ENCODE measurements at places on chromosomes 11 and 22. TPM values are rescaled to one million over a fixed set of nuclear protein-coding genes. Genes with fewer than 3 reads are reported as not detected.

GRCh38 chr11:16809886-16810668 lies 71.6 kb downstream of the C11orf58 start:
- no peak for DNase-seq
- H3K4me1 ChIP-seq: peaks cover 47% of the 10 kb centered on the region
- no peak overlapping the region for H3K4me3 ChIP-seq
- H3K36me3 ChIP-seq: peaks cover 16% of the 10 kb centered on the region
- peak overlapping the region; percentile 40 for H3K27ac ChIP-seq
- H3K27me3 ChIP-seq: no peaks in the 10 kb centered on the region

DNA sequence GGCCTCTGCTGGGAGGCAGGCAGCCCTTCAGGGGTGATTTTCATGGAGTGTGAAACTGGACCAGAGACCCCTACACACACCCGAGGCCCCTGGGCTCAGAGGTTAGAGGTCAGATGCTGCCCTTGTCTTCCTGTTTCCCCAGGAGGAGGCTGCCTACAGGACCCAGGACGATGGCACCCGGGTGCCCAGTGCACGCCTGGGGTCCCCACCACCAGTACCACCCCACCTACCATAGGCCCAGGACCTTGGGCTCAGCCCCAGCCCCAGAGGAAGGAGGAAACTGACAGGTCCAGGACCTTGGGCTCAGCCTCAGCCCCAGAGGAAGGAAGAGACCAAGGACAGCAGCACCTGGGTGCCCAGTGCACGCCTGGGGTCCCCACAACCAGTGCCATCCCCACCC lies 79.2 kb downstream of the BRD1 start:
- DNase-seq: no peak
- no peak overlapping the region for H3K27ac ChIP-seq
- no peaks in the 10 kb centered on the region for H3K27me3 ChIP-seq
- H3K36me3 ChIP-seq: no peaks in the 10 kb centered on the region

FGF4 gene
- total RNA-seq: not detected

DNA sequence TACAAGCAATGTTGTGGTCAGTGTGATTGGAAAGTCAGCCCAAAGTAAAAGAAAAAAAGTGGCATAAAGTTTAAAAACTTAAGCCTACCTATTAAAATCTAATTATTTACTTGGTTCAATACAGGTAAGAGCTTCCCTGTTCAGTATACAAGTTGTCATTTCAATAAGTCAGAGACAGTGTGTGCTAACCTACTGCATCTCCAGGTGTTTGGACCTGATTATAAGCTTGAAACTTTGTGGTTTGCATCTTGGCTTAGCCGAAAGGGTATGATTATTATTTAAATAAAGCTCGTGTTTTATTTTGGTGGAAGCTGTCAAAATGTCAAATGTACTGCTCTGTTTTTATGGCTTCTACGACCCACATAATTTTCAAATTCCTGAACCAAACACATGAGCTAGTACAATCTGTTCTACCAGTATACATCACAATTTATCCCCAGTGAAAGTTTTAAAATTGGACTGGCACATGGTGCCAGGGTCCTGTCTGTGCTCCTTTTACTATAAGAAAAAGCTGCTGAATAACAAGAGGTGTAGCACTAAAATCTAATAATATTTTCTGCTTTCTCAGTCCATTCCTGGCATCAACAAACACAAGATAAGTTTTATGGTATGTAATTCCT lies 103.9 kb upstream of the ANO3 start:
- no peak overlapping the region for H3K27ac ChIP-seq
- H3K36me3 ChIP-seq: no peaks in the 10 kb centered on the region
- DNase-seq: no peak
- no peak overlapping the region for H3K4me3 ChIP-seq
- H3K27me3 ChIP-seq: no peaks in the 10 kb centered on the region
- no peaks in the 10 kb centered on the region for H3K4me1 ChIP-seq

CNGA4 gene
- total RNA-seq: 0.39 TPM

- H3K36me3 ChIP-seq: no peaks in the 10 kb centered on the region
- H3K4me3 ChIP-seq: no peak overlapping the region
- no peak overlapping the region for H3K27ac ChIP-seq
- peaks cover 2% of the 10 kb centered on the region for H3K27me3 ChIP-seq
- DNase-seq: no peak
Observed at GRCh38 chr22:19645391-19645790, 68.9 kb upstream of the SEPTIN5 start.

DNA sequence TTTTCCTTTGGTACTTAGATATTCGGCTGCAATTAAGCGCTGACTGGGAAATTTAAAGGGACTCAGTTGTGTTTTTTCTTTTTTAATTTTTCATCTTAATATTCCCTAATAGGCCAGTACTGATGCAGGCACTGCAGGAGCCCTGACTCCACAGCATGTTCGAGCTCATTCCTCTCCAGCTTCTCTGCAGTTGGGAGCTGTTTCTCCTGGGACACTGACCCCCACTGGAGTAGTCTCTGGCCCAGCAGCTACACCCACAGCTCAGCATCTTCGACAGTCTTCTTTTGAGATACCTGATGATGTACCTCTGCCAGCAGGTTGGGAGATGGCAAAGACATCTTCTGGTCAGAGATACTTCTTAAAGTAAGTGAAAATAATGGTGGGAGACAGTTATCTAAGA lies 3.8 kb downstream of the YAP1 start:
- H3K27ac ChIP-seq: no peak overlapping the region
- peaks cover 16% of the 10 kb centered on the region for H3K4me1 ChIP-seq
- H3K36me3 ChIP-seq: no peaks in the 10 kb centered on the region

- no peaks in the 10 kb centered on the region for H3K27me3 ChIP-seq
- DNase-seq: peak; percentile 38
- H3K4me1 ChIP-seq: peaks cover 55% of the 10 kb centered on the region
- H3K27ac ChIP-seq: no peak overlapping the region
- H3K4me3 ChIP-seq: no peak overlapping the region
- H3K36me3 ChIP-seq: peaks cover 55% of the 10 kb centered on the region
Observed at GRCh38 chr11:64119700-64120099, 46.2 kb downstream of the MACROD1 start.

DNA sequence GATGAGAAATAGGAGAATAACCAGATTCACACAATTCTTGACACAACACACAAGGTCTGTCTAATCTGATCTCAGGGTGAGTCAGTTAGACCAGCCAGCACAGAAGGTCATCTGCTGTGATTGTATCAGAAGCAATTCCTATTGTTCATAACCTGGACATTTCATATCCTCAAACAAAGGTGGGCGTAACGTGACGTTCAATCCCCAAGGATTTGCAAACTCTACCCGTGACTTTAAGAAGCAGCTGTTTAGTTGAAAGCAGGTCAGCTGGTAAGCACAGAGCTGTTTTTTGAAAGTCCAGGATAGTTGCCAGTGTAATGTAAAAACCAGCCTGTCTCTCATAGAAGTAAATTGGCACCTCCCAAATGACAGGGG lies 385.1 kb downstream of the DCDC1 start:
- no peak overlapping the region for H3K27ac ChIP-seq
- H3K4me3 ChIP-seq: no peak overlapping the region
- H3K27me3 ChIP-seq: no peaks in the 10 kb centered on the region
- no peaks in the 10 kb centered on the region for H3K4me1 ChIP-seq
- H3K36me3 ChIP-seq: no peaks in the 10 kb centered on the region
- no peak for DNase-seq

- H3K4me1 ChIP-seq: peaks cover 33% of the 10 kb centered on the region
- H3K36me3 ChIP-seq: no peaks in the 10 kb centered on the region
- no peaks in the 10 kb centered on the region for H3K27me3 ChIP-seq
- H3K27ac ChIP-seq: no peak overlapping the region
- no peak overlapping the region for H3K4me3 ChIP-seq
Observed at GRCh38 chr22:32334660-32335365, 22.9 kb upstream of the RFPL3 start.

DNA sequence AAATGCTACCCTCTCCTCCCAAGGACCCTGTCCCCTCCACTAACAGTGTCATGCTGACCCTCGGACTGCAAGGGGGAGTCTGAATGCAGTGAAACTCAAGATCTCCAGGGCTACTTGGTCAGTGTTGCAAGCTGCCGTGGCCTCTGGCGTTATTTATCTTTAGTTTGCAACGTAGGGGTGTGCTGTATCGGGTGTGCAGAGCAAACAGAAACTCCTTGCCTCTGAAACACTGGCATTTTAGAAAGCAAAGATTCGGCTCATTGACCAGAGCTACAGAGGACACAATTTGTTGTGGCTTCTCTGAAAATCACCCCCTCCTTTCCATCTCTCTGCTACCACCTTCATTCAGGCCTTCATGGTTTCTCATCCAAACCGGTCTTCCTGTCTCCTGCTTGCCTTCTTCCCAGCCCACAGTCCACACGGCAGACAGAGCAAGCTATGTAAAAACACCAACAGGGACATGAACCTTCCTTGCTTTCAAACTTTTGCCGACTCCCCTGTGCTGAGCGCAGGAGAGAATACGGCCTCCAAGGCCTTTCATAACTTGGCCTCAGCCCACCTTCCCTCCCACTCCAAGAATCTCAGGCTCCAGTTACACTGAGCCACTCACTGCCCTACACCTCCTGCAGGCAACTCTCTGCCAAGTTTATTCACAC lies 14.9 kb downstream of the FZD4 start:
- peak overlapping the region; percentile 59 for H3K27ac ChIP-seq
- no peaks in the 10 kb centered on the region for H3K27me3 ChIP-seq
- no peak for DNase-seq
- peaks cover 3% of the 10 kb centered on the region for H3K4me1 ChIP-seq
- no peaks in the 10 kb centered on the region for H3K36me3 ChIP-seq
- H3K4me3 ChIP-seq: no peak overlapping the region

- H3K27ac ChIP-seq: no peak overlapping the region
- peak; percentile 94 for DNase-seq
- H3K36me3 ChIP-seq: peaks cover 14% of the 10 kb centered on the region
- H3K4me3 ChIP-seq: no peak overlapping the region
- no peaks in the 10 kb centered on the region for H3K27me3 ChIP-seq
Observed at GRCh38 chr22:30920407-30920806, 48.2 kb downstream of the MORC2 start.

DNA sequence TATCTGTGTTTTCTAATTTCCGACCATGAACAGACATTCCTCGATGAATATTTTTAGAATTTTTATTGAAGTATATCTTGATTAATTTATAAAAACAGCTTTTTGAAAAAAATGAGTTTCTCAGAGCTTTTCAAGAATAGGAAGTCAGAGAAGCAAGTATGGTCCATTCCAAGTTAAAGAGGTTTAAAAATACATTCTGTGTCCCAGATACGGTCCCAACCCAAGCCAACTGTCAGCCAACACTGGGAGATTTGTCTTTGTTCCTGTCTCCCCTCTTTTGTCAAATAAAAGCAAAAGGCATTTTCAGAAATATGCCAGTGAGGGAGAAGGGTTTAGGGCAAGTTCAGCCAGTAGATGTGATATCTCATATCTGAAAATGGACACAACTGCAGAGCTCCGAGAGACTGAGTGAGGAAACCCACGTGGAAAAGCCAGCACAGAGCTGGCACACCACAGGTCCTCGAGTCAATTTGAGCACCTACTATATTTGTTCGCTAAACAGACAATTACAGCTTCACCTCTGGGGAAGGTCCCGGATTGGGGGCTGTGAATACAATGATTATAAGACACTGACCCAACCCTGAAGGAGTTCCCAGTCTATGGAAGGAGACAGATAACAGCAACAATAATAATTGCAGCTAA lies 59.8 kb downstream of the C11orf91 start:
- H3K4me3 ChIP-seq: no peak overlapping the region
- peaks cover 4% of the 10 kb centered on the region for H3K36me3 ChIP-seq
- DNase-seq: no peak
- no peaks in the 10 kb centered on the region for H3K4me1 ChIP-seq

DNA sequence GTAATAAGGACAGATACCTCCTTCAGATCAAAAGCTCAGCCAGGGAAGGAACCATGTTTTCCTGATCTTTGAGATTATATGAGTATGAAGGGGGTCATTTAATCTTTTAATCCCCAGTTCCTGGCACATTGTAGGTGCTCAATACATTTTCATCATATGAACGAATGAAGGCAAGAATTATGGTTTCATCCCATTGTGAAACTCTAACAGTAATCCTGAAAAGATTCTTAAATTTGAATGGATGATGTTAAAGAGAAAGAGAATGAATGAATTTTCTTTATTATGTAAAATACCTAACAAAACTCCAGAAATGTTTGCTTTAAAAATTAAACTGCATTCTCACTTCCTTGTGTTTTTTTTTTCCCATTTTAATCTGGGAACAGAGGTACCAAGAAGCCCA lies 162.2 kb upstream of the MTMR2 start:
- no peaks in the 10 kb centered on the region for H3K36me3 ChIP-seq
- no peaks in the 10 kb centered on the region for H3K27me3 ChIP-seq
- H3K4me1 ChIP-seq: peaks cover 4% of the 10 kb centered on the region
- H3K27ac ChIP-seq: no peak overlapping the region
- no peak for DNase-seq
- no peak overlapping the region for H3K4me3 ChIP-seq

DNA sequence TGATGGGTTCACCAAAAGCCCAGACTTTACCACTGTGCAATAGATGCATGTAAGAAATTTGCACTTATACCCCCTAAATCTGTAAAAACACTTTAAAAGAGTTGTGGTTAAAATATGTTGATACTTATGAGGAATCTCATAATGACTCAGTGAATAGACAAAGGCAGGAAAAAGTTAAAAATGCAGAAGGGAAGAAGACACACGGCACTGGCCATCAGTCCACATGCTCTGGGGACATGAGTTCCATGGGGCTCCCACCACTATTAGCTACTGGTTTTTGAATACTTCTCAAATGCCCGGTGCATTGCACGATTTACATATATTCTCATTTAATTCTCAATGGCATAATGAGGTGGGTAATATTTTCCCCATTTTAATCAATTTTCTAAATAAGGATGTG lies 59.3 kb upstream of the BLID start:
- no peaks in the 10 kb centered on the region for H3K27me3 ChIP-seq
- no peak overlapping the region for H3K4me3 ChIP-seq
- H3K27ac ChIP-seq: no peak overlapping the region
- no peaks in the 10 kb centered on the region for H3K4me1 ChIP-seq
- no peaks in the 10 kb centered on the region for H3K36me3 ChIP-seq

- H3K27ac ChIP-seq: no peak overlapping the region
- no peaks in the 10 kb centered on the region for H3K36me3 ChIP-seq
- no peaks in the 10 kb centered on the region for H3K4me1 ChIP-seq
- no peaks in the 10 kb centered on the region for H3K27me3 ChIP-seq
- DNase-seq: no peak
- no peak overlapping the region for H3K4me3 ChIP-seq
Observed at GRCh38 chr22:28498044-28498443, 181.6 kb downstream of the TTC28 start.

DNA sequence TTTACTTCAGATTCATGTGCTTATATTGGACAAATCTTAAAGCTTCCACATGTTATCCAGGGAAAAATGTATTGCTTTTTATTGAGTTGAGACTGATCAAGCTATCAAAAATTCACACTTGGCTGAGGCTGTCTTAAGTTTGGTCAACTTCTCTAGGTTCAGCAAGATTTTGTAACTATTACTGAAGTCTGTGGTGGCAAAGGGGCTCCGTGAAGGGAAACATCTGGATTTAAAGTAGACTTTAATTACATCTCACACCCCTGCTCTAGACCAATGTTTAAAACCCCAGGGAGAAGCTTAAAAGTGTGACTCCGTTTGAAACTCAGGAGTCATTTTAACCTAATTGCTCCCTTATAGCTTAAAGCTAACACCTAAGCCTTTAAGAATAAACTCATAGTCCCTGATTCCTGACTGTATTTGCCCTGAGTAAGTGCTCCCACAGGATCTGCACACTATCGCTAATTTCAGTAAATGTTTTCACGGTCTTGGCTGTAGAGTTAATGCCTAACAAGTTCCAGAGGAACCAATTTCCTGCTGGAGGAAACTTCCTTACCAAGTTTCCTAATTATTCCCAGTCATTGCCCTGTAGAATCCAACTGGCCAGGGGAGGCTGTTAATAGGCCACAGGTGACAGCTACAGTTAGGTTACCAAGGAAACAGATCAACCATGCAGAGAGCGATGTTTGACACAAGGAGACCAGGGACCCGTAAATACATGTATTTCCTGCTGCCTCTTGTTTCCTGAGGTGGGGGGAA lies 40.5 kb downstream of the OR10A6 start:
- DNase-seq: peak; percentile 65
- no peaks in the 10 kb centered on the region for H3K36me3 ChIP-seq
- no peaks in the 10 kb centered on the region for H3K27me3 ChIP-seq
- H3K27ac ChIP-seq: no peak overlapping the region

TSPAN32 gene
- 2.5 TPM for total RNA-seq
